Left ventricle myocardium superior (tissue), 1 donor: ENCODE measurements at places on chromosomes 2 and 18. TPM values are rescaled to one million over a fixed set of nuclear protein-coding genes. Genes with fewer than 3 reads are reported as not detected.

Gene TUBA4B
- not detected for total RNA-seq

Gene MEP1B
- not detected for total RNA-seq

Gene TMBIM1
- 109 TPM for total RNA-seq

Gene SP140
- total RNA-seq, result 0.47 TPM

Gene PLEKHA3
- total RNA-seq, result 39.9 TPM

GRCh38 chr2:43481927-43482542, 113.8 kb downstream of the THADA start:
- no peak for DNase-seq

DNA sequence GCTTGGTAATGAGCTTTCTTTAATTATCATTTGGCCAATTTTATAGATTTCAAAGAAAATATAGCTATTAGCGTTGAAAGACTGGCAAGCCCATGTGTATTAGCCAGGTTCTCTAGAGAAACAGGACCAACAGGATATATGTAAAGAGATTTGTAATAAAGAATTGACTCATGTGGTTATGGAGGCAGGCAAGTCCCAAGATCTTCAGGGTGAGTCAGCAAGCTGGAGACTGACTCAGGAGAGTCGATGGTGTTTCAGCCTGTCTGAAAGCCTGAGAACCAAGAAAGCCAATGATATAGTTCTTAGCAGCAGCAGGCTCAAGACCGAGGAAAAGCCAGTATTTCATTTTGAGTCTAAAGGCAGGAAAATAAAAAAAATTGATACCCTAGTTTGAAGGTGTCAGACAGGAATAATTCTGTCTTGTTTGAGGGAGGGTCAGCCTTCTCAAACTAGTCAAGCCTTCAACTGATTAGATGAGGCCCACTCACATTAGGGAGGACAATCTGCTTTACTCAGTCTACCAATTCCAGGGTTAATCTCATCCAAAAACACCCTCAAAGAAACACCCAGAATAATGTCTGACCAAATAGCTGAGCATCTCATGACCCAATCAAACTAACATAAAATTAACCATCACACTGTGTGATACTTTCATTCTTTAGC, 78.3 kb upstream of the CRIM1 start:
- DNase-seq, result no peak

DNA sequence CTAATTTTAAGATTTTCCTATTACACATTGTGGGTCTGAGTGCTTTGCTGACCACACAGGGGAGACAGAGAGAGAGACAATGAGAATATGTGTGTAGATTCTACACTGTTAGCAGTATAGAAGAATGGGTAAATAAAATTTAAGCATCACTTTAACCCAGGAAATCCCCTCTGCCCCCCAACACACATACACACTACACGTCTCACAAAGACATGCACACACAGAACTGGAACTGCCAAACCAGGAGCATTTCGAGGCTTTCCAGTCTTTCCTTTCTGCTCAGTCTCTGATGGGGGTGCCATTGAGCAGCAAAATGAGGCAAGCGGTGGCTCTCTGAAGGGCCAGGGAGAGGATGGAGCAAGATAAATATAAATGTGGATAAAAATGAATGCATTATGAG, 2.5 kb downstream of the MERTK start:
- no peak for DNase-seq

DNA sequence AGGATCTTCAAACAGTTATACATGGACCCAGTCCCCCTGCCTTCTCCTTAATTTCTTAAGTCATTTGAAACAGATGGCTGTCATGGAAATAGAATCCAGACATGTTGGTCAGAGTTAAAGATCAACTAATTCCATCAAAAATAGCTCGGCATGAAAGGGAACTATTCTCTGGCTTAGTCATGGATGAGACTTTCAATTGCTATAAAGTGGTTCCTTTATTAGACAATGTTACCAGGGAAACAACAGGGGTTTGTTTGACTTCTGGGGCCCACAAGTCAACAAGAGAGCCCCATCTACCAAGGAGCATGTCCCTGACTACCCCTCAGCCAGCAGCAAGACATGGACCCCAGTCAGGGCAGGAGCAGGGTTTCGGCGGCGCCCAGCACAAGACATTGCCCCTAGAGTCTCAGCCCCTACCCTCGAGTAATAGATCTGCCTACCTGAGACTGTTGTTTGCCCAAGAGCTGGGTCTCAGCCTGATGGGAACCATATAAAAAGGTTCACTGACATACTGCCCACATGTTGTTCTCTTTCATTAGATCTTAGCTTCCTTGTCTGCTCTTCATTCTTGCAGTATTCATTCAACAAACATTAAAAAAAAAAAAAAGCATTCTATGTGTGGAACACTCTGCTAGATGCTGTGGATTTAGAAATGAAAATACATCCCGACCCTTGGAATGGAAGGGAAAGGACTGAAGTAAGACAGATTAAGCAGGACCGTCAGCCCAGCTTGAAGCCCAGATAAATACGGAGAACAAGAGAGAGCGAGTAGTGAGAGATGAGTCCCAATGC, 4.6 kb downstream of the TTR start:
- no peak for DNase-seq

GRCh38 chr2:227761740-227762476, 16.2 kb downstream of the SCYGR8 start:
- no peak for DNase-seq
